ENCODE measurements at places on chromosomes 5 and 9.
A peak's percentile ranks its signal among the peaks of the same experiment; 100 is the strongest.

DNA sequence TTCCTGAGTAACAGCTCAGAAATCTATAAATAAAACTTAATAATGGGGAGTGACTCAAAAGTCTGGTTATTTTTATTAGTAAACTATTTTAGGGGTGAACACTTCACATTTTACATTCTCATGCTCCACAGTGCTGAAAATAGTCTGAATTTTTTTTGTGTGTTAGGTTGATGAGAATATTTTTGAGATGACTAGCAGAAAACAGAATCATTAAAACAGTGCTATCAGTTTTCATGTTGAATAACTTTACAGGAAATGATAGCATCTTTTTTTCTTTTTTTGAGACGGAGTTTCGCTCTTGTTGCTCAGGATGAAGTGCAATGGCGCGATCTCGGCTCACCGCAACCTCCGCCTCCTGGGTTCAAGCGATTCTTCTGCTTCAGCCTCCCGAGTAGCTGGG lies 60.3 kb downstream of the TMC1 start:
- peak; percentile 50 for DNase-seq

DNA sequence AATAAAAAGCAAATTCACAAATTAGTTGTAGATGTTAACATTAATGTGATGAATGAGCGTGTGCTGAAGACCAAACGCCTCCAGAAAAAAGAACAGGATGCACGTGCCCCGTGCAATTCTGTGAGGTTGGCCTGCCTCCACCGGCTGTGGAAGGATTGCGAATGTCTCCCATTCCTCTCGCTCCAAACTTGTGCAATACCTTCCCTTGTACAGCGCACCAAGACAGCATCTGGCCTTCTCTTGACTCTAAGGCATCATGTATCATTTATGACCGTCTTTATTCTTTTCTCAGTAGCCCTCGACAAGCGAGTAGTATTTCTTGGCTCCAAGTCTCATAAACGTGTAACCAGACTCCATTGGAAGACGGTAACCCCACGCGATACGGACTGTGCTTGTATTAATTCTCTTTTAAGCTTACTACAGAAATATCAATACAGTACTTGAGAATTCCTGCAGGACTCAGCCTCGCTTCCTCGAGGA lies 1.5 kb upstream of the TESK1 start:
- DNase-seq = peak; percentile 30

GRCh38 chr5:180494510-180495181 lies 467 bp downstream of the CNOT6 start:
- DNase-seq = no peak

DNA sequence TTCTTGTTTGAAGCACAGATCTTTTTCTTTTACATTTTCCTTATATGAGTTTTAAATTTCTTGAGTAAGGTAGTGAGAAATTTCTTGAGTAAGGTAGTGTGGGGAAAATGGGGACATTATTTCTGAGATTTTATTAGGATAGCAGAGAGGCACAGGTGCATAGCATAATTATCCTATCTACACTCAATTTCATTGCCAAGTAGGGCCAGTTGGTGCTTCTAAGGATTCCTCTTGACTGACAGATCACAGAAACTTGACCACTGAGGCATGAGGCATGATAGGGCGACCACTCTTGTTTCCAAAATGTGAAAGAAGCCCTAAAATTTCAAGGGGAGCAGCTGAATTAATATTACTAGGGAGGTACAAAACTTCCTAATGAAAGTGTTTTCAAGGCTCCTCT lies 31.4 kb upstream of the TMC1 start:
- no peak for DNase-seq

- DNase-seq = no peak
Observed at GRCh38 chr5:1255081-1255561, 29.9 kb downstream of the SLC6A18 start.

- peak; percentile 62 for DNase-seq
Observed at GRCh38 chr9:89021154-89021803, 30.0 kb downstream of the S1PR3 start.
